ENCODE measurements at places on chromosomes 13 and 19.
A peak's percentile ranks its signal among the peaks of the same experiment; 100 is the strongest.

DNA sequence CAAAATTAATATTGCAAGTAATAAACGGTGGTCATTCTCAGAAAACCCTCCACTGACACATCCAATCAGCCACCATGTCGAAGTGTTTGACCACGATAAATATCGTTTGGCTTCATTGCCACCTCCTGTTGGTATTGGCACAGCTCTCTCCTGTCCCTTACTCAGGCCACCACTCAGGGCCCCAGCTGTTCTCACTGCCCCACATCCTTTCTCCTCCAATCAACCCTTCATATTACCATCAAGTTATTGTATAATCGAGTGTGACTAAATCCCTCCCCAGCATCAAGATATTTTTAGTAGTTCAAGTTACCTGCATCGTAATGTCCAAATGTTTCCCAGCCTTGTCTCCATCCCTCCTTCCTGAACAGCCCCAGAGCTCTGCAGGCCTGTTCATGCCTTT, 50.4 kb downstream of the SACS start:
- no peak for DNase-seq

GRCh38 chr19:13023656-13024055, 28.4 kb downstream of the NFIX start:
- no peak for DNase-seq

GRCh38 chr19:33022472-33023116, 42.1 kb downstream of the RHPN2 start:
- DNase-seq: no peak

- DNase-seq: no peak
Measured at GRCh38 chr13:80037505-80037888, 303.4 kb downstream of the SPRY2 start.

DNA sequence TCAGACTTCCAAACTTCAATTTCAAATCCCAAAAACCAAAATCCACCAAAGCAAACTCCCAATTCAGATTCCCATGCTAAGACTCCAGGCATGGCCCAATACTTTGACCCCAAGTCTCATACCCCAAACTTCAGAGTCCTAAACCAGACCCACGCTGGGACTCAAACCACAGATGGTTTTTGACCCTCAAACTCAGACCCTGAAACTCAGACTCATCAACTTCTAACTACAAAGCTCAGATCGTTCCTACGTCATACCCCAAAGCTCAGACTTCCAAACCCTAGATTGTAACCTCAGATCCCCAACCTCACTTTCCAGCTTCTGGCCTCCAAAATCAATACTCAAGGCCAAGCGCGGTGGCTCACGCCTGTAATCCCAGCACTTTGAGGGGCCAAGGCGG, 11.9 kb downstream of the RYR1 start:
- DNase-seq: no peak

- DNase-seq: no peak
Measured at GRCh38 chr13:41144576-41144975, 12.0 kb upstream of the KBTBD6 start.

- DNase-seq: no peak
Measured at GRCh38 chr19:16148443-16149229, 5.2 kb downstream of the HSH2D start.

DNA sequence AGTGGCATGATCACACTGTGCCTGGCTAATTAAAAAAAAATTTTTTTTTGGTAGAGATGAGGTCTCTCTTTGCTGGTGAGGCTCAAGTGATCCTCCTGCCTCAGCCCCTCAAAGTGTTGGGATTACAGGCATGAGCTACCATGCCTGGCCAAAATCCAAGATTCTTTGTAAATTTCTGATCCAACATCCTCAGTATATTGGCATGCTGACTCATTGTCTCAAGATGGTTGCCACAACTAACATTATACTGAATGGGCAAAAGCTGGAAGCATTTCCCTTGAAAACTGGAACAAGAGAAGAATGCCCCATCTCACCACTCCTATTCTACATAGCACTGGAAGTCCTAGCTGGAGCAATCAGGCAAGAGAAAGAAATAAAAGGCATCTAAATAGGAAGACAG, 100.0 kb downstream of the KLF5 start:
- no peak for DNase-seq

DNA sequence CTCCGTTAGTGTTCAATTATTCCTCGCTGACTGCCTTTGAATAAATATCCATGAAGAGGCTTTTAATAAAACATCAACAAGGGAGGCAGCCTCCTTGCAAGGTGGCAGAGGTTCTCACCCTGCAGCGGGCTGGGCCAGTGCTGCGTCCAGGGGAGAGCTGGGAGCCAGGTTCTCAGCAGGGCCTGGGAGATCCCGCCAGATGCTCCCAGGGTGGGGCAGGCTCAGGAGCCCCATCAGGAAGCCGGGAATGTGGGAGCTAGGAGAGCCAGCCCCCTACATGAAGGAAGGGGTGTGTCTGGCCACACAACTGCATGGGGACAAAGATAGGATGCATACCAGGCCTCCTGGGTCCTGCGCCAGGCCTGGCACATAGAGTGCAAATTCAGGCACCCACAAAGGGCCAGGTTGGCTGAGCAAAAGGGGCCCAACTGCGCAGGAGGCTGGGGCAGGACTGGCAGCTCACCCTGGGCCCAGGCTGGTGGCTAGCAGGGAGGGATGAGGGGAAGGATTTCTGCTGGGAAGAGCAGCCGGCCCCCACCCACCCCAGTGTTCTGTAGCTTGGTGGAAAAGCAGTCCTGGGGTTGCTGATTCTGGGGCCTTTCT, 22.8 kb downstream of the VSTM2B start:
- no peak for DNase-seq

GRCh38 chr13:27415116-27415515, 9.3 kb upstream of the GTF3A start:
- no peak for DNase-seq

GRCh38 chr13:94596575-94596971, 621 bp upstream of the TGDS start:
- no peak for DNase-seq

GRCh38 chr19:3028305-3029064, 595 bp downstream of the TLE2 start:
- DNase-seq: no peak

- no peak for DNase-seq
Measured at GRCh38 chr19:38430931-38431330, 2.6 kb upstream of the RYR1 start.

DNA sequence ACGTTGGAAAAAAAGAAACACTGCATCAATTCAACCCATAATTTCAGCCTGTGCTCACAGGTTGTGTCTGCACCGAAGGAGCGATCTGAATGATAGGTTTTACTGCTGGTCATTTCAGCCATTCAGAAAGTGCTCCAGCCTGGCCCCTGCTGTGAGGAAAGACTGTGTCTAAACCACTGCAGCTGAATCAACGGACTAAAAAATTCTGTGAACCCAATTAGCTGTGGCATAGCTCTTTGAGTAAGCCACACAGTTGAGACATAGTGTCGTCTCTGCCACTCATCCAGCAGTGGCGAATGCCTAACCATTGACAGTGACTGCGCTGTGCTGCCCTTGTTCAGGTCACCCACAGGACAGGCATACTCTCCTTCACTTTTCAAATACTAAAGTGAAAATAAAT, 179.8 kb downstream of the COG6 start:
- DNase-seq: no peak

DNA sequence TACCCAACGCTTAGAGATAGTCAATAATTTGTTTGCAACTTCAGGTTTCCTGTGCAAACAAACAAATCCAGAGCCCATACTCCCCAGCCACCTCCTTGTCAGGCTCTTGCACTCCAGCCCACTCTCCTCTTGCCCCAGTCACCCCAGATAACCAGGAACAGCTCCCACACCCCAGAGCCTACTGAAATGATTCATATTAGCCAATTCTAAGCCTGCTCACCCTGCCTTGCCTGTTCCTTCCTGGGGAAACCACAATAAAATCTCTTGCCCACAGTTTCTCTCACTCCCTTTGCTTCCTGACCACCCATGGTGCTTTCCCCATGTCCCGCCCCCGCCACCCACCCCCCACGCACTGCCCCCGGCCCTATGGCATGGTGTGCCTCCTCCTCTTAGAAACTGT, 3.8 kb upstream of the ACTL9 start:
- peak; percentile 54 for DNase-seq

- peak; percentile 85 for DNase-seq
Measured at GRCh38 chr19:49847731-49848696, 2.9 kb upstream of the PTOV1 start.

- DNase-seq: no peak
Measured at GRCh38 chr13:46633416-46633815, 80.4 kb downstream of the LRCH1 start.

DNA sequence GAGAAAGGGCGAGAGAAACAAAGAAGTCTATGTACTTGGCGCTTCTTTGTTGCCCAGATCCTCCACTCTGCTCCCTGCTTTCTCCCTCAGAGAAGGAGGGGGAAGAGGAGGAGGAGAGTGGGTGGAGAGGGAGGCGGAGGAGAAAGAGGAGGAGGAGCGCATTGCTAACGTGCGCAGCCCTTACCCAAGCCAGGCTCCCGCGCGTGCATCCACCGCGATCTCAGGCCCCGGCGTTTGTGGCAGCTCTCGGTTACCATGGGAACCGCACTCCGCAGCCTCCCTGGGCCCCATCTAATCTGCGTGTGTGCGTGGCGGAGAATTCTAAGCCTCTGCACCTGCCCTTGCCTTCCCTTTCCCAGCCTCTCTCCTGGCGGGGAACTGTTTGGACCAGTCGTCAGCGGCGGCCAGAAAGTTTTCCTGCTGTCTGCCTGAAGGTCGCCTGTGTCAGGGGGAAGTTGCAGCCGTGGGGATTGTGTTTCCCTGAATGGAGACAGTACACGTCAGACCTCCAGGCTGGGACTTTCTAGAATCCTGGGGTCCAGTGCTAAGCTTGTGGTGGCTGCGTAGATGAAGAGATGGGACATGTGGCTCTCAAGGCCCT, at the start of gene ERICH6B:
ERICH6B (minus strand) TSS at position 239 of the 601 bp plus-strand sequence. CDS start 18,734 bp downstream, outside the sequence.
- DNase-seq: no peak

DNA sequence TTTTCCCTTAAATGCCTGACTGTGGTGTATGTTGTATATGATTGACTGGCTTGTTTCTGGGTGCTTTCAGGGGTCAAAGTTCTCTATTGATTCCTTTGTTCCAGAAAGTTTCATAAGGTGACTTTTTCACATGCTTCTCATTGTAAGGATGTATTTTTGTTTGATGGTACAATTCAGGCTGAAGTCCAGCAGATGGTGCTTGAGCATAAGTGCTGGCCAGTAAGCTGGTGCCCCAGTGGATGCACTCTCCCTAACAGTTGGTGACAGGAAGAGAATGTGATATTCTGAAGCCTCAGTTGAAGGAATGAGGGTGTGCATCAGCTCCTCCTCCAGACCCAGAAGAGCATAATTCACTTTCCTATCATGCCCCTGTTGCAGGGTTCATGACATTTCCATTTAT, 1941.6 kb upstream of the PRR20A start:
- no peak for DNase-seq

GRCh38 chr19:49443366-49444099, 2.2 kb upstream of the SLC17A7 start:
- peak; percentile 95 for DNase-seq

- DNase-seq: no peak
Measured at GRCh38 chr19:6402837-6403608, 10.1 kb upstream of the GTF2F1 start.

DNA sequence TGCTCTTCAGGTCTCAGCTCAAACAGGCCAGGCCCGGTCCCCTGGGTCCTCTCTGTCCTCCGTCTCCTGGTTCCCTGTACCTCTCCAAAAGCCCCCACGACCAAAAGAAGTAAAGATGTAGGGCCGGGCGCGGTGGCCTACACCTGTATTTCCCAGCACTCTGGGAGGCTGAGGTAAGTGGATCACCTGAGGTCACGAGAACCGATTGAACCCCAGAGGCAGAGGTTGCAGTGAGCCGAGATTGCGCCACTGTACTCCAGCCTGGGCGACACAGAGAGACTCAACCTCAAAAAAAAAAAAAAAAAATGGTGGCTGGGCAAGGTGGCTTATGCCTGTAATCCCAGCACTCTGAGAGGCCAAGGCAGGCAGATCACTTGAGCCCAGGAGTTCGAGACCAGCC, 22.0 kb upstream of the BCL3 start:
- DNase-seq: no peak

GRCh38 chr13:107348471-107348870, 780.5 kb upstream of the ARGLU1 start:
- no peak for DNase-seq

GRCh38 chr19:33640773-33641172, 19.0 kb downstream of the CHST8 start:
- no peak for DNase-seq

- no peak for DNase-seq
Measured at GRCh38 chr19:28196101-28196500, 1016.9 kb downstream of the UQCRFS1 start.

GRCh38 chr13:46908501-46908900, 11.6 kb upstream of the HTR2A start:
- DNase-seq: no peak

DNA sequence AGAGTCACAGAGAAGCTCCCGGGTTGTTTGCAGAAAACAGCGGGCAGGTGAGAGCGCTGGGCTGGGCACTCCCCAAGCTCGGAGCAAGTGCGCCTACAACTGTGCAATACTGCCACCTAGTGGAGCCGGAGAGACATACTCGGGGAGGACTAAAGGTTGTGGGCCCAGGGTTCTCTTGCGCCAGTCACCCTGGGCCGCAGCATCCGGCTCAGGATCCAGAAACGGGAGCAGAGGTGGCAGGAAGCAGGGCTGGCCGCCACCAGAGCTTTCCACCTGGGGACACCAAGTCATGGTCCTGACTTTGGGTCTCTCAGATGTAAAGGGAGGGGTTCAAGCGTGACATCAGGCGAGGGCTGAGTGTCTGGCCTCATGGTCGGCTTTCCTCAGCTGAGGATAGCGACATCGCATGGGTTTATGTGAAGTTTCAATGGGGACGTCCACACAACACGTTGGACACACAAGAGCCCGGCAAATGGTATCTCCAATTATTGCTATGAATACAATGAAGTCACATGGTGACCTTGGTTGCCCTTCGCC, 11.2 kb upstream of the KLK4 start:
- DNase-seq: peak; percentile 76

- DNase-seq: no peak
Measured at GRCh38 chr13:66829803-66830202, 400.3 kb downstream of the PCDH9 start.

- DNase-seq: no peak
Measured at GRCh38 chr19:2806736-2807378, 12.8 kb upstream of the ZNF554 start.

DNA sequence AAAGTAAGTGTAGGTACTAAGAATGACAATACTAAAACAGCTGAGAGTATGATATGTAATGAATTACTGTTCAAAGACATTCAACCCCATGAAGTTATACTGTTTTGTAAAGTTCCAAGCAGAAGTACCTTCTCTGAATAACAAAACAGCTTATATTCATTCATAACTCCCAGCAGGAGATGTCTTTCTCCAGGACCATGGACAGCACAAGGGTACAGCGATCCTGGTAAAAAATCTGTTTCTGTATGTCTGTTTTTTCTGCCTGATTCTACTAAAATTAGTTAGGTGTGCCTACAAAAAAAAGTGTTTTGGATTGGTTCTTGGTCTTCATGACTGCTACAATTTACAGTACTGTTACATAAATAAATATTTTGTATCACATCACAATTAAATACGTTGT, 172.5 kb upstream of the SLITRK5 start:
- no peak for DNase-seq

GRCh38 chr13:42021851-42022250, 26.6 kb upstream of the DGKH start:
- peak; percentile 76 for DNase-seq
